ENCODE measurements at places on chromosomes 4 and X. TPM values are rescaled to one million over a fixed set of nuclear protein-coding genes. Genes with fewer than 3 reads are reported as not detected.

The RENBP gene
- 28.0 TPM for polyA plus RNA-seq

DNA sequence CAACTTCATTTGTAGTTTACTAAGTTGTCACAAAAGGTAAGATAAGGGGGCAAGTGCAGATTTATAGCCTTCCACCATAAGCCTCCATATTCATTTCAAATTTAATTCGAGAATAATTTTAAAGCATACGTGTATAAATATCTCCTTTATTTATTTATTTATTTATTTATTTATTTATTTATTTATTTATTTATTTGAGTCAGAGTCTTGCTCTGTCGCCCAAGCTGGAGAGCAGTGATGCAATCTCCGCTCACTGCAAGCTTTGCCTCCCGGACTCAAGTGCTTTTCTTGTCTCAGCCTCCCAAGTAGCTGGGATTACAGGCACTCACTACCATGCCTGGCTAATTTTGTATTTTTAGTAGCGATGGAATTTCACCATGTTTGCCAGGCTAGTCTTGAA, 523.4 kb downstream of the FAT4 start:
- no peak overlapping the region for H3K27ac ChIP-seq
- no peaks in the 10 kb centered on the region for H3K4me1 ChIP-seq
- DNase-seq: no peak
- H3K4me3 ChIP-seq: no peak overlapping the region
- H3K36me3 ChIP-seq: no peaks in the 10 kb centered on the region

The PF4V1 gene
- polyA plus RNA-seq: 2.0 TPM

The FRMD7 gene
- not detected for polyA plus RNA-seq

- no peak overlapping the region for H3K27ac ChIP-seq
- H3K4me1 ChIP-seq: no peaks in the 10 kb centered on the region
- no peaks in the 10 kb centered on the region for H3K27me3 ChIP-seq
- DNase-seq: no peak
Measured at GRCh38 chr4:69095301-69095731, 958 bp upstream of the UGT2B7 start.

GRCh38 chrX:56313308-56313707, 81.2 kb downstream of the KLF8 start:
- no peaks in the 10 kb centered on the region for H3K27me3 ChIP-seq
- no peaks in the 10 kb centered on the region for H3K36me3 ChIP-seq
- H3K4me3 ChIP-seq: no peak overlapping the region

- no peak overlapping the region for H3K27ac ChIP-seq
- DNase-seq: no peak
- H3K36me3 ChIP-seq: no peaks in the 10 kb centered on the region
- H3K4me3 ChIP-seq: no peak overlapping the region
- H3K4me1 ChIP-seq: no peaks in the 10 kb centered on the region
- H3K27me3 ChIP-seq: no peaks in the 10 kb centered on the region
Measured at GRCh38 chr4:188722911-188723310, 583.7 kb downstream of the TRIML1 start.

- no peaks in the 10 kb centered on the region for H3K36me3 ChIP-seq
- H3K4me3 ChIP-seq: no peak overlapping the region
- peaks cover 13% of the 10 kb centered on the region for H3K4me1 ChIP-seq
- DNase-seq: no peak
- H3K27ac ChIP-seq: no peak overlapping the region
Measured at GRCh38 chrX:102708900-102709299, 3.3 kb upstream of the GPRASP2 start.

- no peak for DNase-seq
- no peaks in the 10 kb centered on the region for H3K36me3 ChIP-seq
- H3K27ac ChIP-seq: no peak overlapping the region
Measured at GRCh38 chrX:39749135-39749534, 348.6 kb downstream of the BCOR start.

GRCh38 chrX:150664290-150664689, 28.9 kb upstream of the MTMR1 start:
- H3K27me3 ChIP-seq: no peaks in the 10 kb centered on the region
- no peak overlapping the region for H3K27ac ChIP-seq
- no peaks in the 10 kb centered on the region for H3K4me1 ChIP-seq
- DNase-seq: no peak

DNA sequence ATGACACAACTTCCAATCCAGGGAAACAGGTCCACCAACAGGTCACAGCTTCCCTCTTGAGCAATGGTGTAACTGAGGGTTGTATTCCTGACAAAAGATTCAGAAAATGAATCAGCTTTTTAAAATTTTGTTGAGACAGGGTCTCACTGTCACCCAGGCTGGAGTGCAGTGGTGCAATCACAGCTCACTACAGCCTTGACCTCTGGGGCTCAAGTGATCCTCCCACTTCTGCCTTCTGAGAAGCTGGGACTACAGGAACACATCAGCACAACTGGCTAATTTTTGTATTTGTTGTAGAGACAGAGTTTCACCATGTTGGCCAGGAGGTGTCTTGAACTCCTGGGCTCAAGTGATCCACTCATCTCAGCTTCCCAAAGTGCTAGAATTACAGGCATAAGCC, 43.7 kb downstream of the SAT1 start:
- no peak overlapping the region for H3K4me3 ChIP-seq
- H3K4me1 ChIP-seq: no peaks in the 10 kb centered on the region
- H3K36me3 ChIP-seq: no peaks in the 10 kb centered on the region
- no peak overlapping the region for H3K27ac ChIP-seq

GRCh38 chr4:177023951-177024350, 231.2 kb upstream of the VEGFC start:
- H3K4me3 ChIP-seq: no peak overlapping the region
- H3K27me3 ChIP-seq: no peaks in the 10 kb centered on the region
- no peaks in the 10 kb centered on the region for H3K4me1 ChIP-seq
- DNase-seq: no peak

The PDLIM5 gene
- 24.0 TPM for polyA plus RNA-seq

- H3K4me1 ChIP-seq: no peaks in the 10 kb centered on the region
- no peak for DNase-seq
- H3K4me3 ChIP-seq: no peak overlapping the region
- H3K27me3 ChIP-seq: no peaks in the 10 kb centered on the region
- H3K36me3 ChIP-seq: no peaks in the 10 kb centered on the region
Measured at GRCh38 chr4:167831855-167832254, 260.5 kb upstream of the ANXA10 start.

The SPACA5 gene
- polyA plus RNA-seq: not detected

DNA sequence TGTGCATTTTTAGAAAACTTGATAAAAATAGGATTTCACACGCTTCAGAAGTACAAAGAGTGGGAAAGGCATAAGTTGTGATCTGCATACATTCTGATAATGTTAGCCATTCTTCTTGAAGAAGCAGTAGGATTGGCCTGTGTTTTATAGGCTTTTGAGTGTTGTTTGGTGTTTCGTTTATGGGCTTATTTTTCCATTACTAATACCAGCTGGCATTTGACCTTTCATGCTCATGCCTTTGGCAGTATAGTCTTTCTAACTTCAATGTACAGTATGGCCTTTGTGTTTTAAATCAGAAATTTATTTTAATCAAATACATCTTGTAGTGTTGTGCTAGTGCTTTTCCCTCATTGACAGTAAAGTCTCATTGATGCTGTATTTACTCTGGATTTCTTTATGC, 51.5 kb upstream of the SLC4A4 start:
- H3K36me3 ChIP-seq: no peaks in the 10 kb centered on the region
- H3K4me3 ChIP-seq: no peak overlapping the region
- H3K27ac ChIP-seq: no peak overlapping the region
- no peaks in the 10 kb centered on the region for H3K4me1 ChIP-seq
- DNase-seq: no peak
- H3K27me3 ChIP-seq: no peaks in the 10 kb centered on the region

DNA sequence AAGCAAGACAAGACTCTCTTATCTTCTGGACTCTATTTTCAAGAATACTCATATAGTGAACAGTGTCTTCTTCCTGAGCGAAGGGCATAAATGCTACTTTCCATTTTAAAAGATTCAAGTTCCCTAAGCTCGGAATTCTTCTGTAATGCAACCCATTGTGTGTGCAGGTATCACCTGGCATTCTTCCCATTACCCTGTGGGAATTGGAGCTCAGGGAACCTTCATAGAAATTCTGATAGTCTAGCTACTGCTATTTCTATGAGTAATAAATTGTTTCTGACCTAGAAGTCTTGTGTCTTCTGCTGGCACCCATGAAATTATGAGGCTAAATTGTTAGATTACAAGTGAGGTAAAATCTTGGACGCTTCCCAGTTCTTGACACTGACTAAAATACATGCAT, 324.1 kb upstream of the DIPK2B start:
- no peaks in the 10 kb centered on the region for H3K27me3 ChIP-seq
- H3K27ac ChIP-seq: no peak overlapping the region
- no peak for DNase-seq
- no peak overlapping the region for H3K4me3 ChIP-seq

DNA sequence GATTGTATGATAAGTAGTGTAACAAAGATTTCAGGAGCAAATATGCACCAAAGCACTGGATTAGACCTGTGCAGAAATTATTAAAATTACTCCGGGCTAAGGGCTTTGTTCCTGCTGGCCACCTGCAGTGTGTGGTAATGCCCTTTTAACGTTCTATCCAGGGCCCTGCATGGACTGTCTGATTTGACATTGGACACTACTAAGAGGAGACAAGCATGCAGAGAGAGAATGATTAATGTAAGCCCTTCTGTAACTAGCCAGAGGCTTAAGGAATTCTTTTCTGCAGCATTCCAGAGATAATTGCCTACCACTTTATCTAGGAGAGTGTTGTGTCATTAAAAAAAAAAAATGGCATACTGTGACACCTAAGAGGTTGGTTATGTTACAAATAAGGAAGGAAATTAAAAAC, 117.0 kb downstream of the PCDH7 start:
- no peaks in the 10 kb centered on the region for H3K36me3 ChIP-seq
- H3K4me1 ChIP-seq: no peaks in the 10 kb centered on the region
- H3K4me3 ChIP-seq: no peak overlapping the region
- DNase-seq: no peak

DNA sequence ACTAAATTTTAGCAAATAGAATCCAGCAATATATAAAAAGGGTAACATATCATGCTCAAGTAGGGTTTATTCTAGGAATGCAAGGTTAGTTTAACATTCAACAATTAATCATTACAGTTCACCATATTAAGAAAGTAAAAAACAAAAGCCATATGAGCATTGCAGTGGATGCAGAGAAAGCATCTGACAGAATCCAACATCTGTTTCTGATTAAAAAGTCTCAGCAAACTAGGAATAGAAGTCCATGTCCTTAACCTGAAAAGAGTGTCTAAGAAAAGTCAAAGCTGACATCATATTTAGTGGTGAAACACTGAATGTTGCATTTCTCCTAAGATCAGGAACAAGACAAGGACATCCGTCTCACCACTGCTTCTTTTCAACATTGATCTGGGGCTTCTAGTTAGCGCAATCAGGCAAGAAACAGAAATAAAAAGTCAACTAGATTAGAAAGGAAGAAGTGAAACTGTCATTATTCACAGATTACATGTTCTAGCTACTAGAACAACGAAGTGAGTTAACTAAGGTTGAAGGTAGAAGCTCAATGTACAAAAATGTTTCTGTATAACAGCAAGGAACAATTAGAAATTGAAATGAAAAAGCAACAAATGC, 49.3 kb downstream of the MRPL1 start:
- H3K4me1 ChIP-seq: peaks cover 11% of the 10 kb centered on the region
- H3K36me3 ChIP-seq: peaks cover 5% of the 10 kb centered on the region
- H3K27ac ChIP-seq: peak overlapping the region; percentile 23
- DNase-seq: peak; percentile 47

DNA sequence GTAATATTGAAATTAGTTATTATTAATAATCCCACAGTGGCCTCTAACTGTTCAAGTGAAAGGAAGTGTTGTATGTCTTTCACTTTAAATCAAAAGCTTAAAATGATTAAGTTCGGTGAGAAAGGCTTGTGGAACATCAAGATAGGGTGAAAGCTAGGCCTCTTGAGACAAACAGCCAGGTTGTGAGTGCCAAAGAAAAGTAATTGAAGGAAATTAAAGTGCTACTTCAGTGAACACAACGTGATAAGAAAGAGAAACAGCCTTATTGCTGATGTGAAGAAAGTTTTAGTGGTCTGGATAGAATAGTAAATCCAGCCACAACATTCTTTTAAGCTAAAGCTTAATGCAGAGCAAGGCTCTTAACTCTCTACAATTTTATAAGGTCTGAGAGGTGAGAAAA, 42.6 kb upstream of the IL13RA2 start:
- DNase-seq: no peak
- no peaks in the 10 kb centered on the region for H3K27me3 ChIP-seq
- H3K4me3 ChIP-seq: no peak overlapping the region
- H3K36me3 ChIP-seq: no peaks in the 10 kb centered on the region
- no peak overlapping the region for H3K27ac ChIP-seq
- no peaks in the 10 kb centered on the region for H3K4me1 ChIP-seq

The JAKMIP1 gene
- polyA plus RNA-seq: 1.0 TPM

DNA sequence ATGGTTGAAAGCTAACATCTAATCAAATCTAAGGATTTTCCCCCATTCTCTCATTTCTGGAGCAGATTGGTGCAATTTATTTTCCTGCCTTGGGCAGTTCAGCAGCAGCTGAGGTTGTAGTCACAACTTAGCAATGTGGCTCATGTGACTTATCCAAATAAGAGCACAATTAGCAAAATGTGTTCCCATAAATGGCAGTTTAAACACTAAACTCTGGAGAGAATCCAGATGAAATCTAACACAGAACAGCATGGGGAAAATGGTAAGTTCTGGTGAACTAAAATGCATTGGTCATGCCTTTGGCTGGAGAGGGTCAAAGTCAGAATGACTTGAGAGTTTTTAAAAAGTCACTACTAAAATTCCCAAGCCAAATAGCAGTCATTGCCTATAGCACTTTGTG, 422.6 kb upstream of the DIPK2B start:
- H3K4me1 ChIP-seq: no peaks in the 10 kb centered on the region
- no peak overlapping the region for H3K4me3 ChIP-seq
- no peak for DNase-seq
- no peaks in the 10 kb centered on the region for H3K36me3 ChIP-seq
- no peaks in the 10 kb centered on the region for H3K27me3 ChIP-seq

- DNase-seq: no peak
- no peak overlapping the region for H3K4me3 ChIP-seq
- peaks cover 15% of the 10 kb centered on the region for H3K36me3 ChIP-seq
Measured at GRCh38 chr4:183716302-183716701, 57.2 kb downstream of the TRAPPC11 start.

- H3K27me3 ChIP-seq: no peaks in the 10 kb centered on the region
- H3K27ac ChIP-seq: no peak overlapping the region
- H3K36me3 ChIP-seq: no peaks in the 10 kb centered on the region
- DNase-seq: no peak
- no peak overlapping the region for H3K4me3 ChIP-seq
Measured at GRCh38 chr4:168610911-168611530, 114.2 kb downstream of the PALLD start.

GRCh38 chrX:20637351-20637750, 370.6 kb upstream of the RPS6KA3 start:
- no peak overlapping the region for H3K27ac ChIP-seq
- H3K27me3 ChIP-seq: no peaks in the 10 kb centered on the region
- H3K4me1 ChIP-seq: no peaks in the 10 kb centered on the region
- DNase-seq: no peak
- H3K4me3 ChIP-seq: no peak overlapping the region

DNA sequence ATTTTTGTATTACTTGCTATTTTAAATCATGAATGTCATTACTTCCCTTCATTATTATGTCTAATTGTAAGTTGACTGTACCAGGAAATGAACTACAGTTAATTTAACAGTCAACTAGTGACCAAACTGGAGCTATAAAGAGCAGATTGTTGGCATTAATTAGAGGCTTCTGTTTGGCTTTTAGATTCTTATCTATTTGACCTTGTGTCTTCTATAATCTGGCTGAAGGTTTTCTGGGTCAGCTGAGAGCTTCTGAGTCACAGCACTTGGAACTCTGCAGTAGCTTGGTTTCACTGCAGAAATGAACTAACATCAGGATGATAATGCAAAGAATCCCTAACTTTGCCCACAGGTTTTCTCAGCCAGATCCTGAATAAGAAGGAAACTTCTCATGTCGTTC, 169.2 kb upstream of the LEF1 start:
- H3K4me1 ChIP-seq: no peaks in the 10 kb centered on the region
- no peak overlapping the region for H3K27ac ChIP-seq
- DNase-seq: no peak
- no peaks in the 10 kb centered on the region for H3K27me3 ChIP-seq
- no peaks in the 10 kb centered on the region for H3K36me3 ChIP-seq

The ENPEP gene
- polyA plus RNA-seq: not detected
